ENCODE measurements at places on chromosomes 12 and 14.

DNA sequence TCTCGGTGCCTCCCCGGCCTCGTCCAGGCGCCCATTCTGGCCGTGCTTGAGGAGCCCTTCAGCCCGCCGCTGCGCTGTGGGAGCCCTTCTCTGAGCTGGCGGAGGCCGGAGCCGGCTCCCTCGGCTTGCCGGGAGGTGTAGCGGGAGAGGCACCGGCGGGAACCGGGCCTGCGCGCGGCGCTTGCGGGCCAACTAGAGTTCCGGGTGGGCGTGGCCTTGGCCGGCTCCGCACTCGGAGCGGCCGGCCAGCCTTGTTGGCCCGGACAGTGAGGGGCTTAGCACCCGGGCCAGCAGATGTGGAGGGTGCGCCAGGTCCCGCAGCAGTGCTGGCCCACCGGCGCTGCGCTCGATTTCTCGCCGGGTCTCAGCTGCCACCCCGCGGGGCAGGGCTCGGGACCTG, 168.7 kb upstream of the RPL10L start:
- no peak for DNase-seq

- DNase-seq = no peak
Measured at GRCh38 chr14:20820063-20820904, 17.6 kb upstream of the RNASE1 start.

GRCh38 chr12:53055471-53056266, 5.8 kb downstream of the TNS2 start:
- DNase-seq = no peak

- DNase-seq = no peak
Measured at GRCh38 chr12:1398673-1399072, 195.7 kb downstream of the FBXL14 start.

DNA sequence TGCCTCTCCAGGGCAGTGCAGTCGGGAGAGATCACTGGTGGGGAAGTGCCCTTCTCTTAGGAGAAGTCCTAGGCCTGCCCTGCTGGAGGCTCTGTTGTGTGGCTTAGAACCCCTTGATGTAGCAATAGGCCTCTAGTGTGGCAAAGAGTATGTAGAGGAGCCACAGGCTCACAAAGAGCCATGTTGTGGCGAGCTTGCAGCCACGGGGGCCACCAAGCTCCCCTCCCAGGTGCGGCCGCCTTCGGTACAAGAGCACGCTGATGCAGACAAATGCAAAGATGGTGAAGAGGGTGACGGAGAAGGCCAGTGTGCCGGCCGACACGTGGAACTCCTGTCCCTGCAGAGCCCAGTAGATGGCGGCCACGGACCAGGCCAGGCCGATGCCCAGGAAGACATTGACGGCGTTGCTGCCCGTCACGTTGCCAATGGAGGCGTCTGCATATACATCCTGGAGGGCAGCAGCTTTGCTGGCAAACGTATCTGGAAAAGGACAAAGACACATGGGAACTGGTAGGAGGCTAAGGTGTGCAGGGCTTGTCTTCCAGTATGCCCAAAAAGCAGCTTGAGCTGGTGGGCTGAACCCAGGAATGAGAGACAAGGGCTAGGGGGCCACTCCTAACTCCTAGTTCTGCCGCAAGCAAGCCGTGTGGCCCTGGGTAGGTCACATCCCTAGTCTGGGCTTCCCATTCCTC, 142.8 kb downstream of the SLC8A3 start:
- DNase-seq = no peak

DNA sequence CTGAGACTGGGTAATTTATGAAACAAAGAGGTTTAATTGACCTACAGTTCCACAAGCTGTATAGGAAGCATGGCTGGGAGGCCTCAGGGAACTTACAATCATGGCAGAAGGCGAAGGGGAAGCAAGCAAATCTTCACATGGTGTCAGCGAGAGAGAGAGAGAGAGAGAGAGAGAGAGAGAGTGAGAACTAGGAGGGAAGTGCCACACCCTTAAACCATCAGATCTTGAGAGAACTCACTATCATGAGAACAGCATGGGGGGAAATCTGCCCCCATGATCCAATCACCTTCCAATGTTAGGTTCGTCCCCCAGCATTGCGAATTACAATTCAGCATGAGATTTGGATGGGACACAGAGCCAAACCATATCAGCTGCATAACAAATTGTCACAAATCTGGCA, 96.7 kb downstream of the CHST11 start:
- DNase-seq = no peak

DNA sequence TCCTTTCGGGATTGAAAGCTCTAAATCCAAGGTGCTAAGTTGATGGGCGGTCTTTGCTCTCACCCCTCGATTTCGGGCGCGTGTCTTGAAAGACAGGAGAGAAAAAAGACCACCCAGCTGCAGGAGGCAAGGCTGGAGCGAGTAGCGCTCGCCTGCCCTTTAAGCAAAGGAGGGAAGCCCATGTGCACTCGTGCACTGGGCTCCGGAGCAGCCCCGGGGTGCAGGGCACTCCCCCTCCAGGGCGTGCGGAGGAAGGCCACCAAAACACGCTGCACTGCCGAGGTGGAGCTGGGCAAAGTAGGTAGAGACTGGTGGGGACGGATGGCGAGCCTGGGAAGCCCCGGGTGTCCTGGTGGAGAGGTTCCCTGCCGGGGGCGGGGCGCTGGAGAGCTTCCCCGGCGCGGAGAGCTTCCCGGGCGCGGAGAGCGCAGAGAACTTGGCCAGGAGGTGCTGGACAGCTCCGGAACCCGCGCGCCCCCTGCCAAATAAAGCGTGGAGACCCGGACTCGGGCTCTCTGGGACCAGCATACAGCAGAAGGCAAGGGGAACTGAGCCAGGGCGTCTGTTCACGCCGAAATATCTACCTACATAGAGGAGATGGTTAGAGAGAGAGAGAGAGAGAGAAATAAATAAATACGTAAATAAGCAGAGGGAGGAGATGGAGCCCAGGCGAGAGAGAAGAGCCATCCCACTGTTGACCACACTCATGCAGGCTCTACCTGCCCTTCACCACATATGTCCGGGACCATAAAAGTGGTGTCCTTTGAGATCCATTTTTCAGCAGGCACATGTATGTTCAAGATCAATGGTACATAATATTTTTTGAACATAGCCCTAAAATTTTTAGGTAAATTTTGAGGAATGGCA, 662 bp upstream of the NELL2 start:
- DNase-seq = no peak

DNA sequence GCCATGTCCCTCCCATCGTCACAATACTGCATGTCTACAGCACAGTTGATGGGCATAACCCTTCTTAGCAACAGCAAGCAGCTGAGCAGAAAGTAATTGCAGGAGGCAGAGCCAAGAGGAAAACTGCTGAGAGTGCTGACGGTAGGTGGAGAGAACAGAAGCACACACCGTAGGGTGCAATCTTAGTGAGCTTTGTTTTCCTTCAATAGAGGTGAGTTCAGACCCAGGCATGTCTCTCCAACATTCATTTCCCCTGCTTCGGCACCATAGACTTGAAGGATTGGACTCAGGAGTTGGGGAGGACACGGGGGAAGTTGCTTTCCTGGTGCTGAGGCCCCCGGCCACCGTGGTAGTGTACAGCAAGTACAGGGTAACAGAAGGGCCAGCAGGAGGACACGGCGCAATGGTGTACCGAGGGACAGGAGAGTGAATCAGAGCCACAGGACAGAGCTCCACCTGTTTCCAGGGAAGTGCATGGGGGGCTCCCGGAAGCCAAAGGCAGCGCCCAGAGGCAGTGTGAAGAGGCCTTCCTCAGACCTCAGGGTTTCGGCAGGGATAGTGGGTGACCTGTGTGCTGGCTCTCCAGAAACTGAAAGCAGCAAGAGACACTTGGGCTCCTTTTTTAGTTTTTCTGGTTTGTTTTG, 36.3 kb upstream of the SINHCAF start:
- no peak for DNase-seq

DNA sequence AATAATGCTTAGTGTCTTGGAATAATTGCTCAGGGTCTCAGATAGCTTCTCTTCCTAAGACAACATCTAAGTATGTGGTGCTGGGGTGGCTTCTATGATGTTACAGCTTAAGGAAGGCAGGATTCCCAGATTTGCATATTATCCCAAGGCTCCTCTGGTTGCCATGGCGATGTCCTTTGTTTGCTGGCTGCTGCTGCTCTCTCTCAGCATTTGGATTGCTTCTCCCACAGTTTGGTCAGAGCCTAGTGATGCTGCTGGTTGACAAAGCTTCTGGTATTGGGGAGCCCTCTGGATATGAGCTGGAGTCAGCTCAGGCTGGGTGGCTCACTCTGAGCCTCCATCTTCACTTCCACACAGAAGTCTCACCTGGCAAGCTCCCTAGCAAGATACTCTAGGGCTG, 56.4 kb upstream of the FBXO33 start:
- DNase-seq = no peak

GRCh38 chr12:27279826-27280225, 35.7 kb downstream of the STK38L start:
- DNase-seq = no peak

DNA sequence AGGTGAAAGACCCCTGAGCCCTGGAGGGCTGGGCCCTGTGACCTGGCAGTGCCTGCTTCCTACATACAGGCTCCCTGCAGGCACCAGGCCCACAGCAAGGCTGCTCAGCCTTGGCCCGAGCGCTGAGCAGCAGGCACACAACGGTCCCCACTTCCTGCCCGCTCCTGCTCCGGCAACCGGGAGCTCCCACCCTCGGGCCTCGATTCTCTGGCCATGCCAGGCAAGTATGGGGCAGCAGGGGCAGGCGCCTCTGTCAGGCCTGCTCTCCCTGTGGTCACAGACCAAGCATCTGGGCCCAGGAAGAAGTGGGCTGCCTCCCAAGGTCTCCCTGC, 30.6 kb upstream of the NUDT14 start:
- DNase-seq = no peak

DNA sequence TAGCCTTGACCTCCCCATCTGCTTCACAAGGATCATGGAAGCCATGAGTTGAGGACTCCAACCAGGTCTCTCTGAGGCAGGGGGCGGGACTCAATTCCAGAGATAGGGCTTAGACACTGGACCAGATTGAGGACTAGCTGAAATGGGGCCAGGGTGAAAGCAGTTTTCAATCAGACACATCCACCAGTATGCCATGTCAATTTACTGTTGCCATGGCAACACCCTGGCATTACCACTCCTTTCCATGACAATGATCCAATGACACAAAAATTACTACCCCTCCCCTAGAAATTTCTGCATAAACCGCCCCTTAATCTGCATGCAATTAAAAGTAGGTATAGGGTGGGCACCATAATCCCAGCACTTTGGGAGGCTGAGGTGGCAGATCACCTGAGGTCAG, 18.6 kb upstream of the DCAF5 start:
- no peak for DNase-seq

GRCh38 chr14:75454963-75455546, 27.2 kb downstream of the JDP2 start:
- peak; percentile 82 for DNase-seq

- DNase-seq = peak; percentile 69
Measured at GRCh38 chr12:110224379-110225304, 56.4 kb upstream of the ATP2A2 start.

GRCh38 chr14:92538412-92538985, 24.9 kb downstream of the RIN3 start:
- no peak for DNase-seq

GRCh38 chr14:64092940-64093339, 201.2 kb downstream of the ESR2 start:
- no peak for DNase-seq

- no peak for DNase-seq
Measured at GRCh38 chr14:57382283-57382682, 8.1 kb upstream of the NAA30 start.

- DNase-seq = no peak
Measured at GRCh38 chr12:122350141-122350848, 72.2 kb downstream of the CLIP1 start.

DNA sequence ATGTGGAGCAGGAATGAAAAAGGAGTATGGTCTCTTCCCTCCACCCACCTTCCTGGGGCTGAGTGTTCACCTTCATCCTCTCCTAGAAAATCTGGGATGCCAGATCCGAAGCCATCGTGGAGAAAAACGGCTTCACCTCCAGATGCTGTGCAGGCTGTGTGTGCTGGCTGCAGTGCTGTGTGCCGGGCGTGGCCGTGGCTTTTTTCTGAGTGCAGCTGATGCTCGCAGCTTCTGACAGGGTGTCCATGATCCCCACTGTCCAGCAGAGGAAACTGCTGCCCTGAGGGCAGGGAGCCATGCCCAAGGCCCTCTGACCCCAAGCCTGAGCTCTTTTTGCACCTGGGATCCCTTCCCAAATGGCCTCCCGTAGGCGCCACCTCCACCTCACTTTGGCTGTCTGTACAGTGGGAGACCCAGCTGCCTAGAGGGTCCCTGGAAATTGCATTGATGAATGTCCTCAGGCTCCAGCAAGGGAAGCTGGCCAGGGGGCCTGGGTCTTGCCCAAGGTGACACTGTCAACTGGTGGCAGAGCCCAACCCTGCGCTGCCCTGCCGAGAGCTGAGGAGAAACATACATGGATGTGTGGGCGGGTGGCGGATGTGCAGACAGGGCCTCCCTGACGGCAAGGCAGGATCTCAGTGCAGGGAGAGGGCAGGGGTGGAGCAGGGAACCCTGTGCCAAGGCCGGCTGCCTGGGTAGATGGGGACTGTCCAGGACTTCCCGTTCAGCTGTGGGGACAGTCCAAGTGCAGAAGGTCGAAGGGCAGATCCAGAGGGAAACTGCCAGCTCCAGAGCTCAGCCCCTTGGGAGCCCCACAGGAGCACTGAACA, 53.3 kb downstream of the BEGAIN start:
- no peak for DNase-seq

DNA sequence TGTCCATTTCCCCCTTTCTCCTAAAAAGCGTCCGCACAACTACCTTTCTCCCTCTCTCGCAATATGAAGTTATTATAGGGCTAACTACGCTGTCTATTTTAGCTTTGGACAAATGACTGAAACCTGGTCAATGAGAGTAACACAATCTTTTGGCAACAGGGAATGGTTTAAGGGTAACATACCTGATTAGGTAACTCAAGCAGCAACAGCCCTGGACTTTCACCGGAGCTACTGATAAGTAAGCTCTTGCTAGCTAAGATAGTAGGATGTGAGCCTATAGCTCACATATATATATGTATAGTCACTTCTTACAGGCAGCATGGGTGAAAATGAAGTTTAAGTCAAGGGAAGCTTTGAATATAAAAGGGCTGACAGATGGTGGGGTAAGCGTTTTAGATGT, 313.0 kb downstream of the CEP128 start:
- DNase-seq = no peak

DNA sequence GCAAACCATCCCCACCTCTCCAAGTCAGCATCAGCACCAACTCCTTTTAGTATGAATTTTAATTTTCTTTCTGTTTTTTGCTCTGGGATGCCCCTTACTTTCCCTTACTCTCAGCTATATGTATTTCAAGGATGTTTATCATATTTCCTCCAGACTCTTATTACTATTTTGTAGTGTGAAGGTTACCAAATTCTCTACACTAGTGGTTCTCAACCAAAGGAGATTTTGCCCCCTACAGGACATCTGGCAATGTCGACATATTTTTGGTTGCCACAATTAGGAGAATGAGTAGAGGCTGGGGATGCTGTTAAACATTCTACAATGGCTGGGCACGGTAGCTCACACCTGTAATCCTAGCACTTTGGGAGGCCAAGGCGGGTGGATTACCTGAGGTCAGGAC, 29.1 kb upstream of the SOS2 start:
- DNase-seq = no peak

DNA sequence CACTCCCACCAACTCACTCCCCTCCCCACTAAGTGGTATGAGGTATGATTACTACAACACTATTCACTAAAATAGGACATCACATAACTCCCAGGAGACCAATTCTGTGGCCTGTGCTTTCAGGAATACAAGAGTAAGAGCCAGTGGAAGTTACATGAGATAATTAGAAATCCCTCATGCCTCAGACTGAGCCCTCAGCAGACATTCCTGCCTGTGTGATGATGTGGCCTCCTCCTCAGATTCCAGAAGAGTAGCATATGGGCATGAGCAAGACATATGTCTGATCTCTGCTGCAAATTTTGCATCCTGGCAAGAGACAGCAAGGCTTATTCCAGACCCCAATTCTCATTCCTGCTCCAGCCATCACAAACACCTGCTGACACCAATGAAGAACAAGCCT, 46.0 kb upstream of the BMP4 start:
- DNase-seq = no peak

All from ascending aorta (tissue), 2 donors.